Foreskin keratinocyte (primary cell): ENCODE measurements at places on chromosomes 5 and 9.

DNA sequence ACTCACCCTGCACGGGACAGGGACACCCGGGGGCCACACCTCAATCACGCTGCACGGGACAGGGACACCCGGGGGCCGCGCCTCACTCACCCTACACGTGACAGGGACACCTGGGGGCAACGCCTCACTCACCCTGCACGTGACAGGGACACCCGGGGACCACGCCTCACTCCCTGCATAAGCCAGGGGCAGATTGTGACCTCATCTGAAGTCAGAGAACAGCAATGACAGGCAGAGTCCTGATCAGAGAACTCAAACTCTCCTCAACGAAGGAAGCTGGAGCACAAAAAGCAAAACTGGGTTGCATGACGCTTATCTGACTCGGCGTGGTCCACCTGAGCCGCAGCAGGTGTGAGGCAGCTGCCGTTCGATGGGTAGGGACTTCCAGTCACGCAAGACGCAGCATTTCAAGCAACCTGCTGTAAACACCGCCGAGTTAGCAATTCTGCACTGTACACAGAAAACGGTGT lies 3.2 kb downstream of the TERT start:
- DNase-seq = no peak

DNA sequence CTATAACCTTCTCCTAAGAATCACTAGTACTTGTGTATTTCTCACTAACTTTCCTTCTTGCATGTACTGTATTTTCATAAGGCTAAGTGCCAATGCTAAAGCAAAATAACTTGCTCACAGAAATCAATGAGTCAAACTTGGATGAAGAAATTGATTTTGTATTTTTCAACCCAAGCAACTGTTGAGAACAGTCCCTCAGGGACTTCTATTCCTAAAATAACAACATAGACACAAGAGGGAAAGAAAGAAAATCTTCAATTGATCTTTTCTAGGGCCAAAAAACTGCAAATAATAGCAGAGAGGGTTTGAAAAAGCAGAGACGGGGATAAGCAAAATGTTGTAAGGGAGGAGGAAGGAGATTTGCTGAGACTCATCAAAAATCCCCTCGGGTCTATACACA lies 69.8 kb downstream of the HABP4 start:
- DNase-seq = no peak

GRCh38 chr5:149117970-149118369 lies 23.3 kb upstream of the ABLIM3 start:
- DNase-seq = no peak

- DNase-seq = no peak
Observed at GRCh38 chr9:33355933-33356332, 46.4 kb downstream of the AQP7 start.

GRCh38 chr5:53425687-53426511 lies 54.5 kb upstream of the FST start:
- no peak for DNase-seq

DNA sequence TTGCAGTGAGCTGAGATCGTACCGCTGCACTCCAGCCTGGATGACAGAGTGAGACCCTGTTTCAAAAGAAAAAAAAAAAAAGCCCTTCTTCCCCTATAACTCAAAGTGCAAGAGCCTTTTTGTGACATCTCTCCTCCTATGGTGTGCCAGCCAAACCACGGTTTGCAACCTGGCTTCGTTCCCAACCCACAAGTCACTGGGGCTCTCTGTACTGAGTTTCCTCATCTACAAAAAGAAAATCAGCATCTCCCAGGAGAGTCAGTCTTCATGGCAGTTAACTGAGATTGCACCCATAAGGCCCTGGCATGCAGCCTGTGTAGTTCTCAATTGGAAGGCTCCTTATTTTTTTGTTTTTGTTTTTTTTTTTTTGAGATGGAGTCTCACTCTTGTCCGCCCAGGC lies 14.8 kb downstream of the ODF2 start:
- no peak for DNase-seq
